ENCODE measurements at places on chromosomes 6 and 20.

DNA sequence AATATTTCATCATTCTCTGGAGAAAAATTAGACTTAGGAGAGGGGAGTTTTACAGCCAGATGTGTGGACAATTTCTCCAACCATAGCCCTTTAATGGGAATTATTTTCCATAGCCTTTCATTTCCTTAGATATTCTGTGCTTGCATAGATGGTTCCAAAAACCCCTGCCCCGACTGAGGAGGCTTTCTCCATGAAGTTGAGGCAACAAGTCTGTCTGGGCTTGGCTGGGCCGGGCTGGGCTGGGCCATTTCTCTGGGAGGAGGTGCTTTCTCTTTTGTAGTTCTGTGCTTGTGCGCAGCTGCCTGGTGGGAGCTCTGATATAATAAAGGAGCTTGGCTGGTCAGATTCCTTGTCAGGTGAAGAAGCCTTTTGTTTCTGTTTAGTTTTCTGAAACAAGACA lies 71.4 kb downstream of the SOBP start:
- DNase-seq, result no peak

GRCh38 chr20:2006452-2007361 lies 12.8 kb upstream of the PDYN start:
- DNase-seq, result peak; percentile 50

DNA sequence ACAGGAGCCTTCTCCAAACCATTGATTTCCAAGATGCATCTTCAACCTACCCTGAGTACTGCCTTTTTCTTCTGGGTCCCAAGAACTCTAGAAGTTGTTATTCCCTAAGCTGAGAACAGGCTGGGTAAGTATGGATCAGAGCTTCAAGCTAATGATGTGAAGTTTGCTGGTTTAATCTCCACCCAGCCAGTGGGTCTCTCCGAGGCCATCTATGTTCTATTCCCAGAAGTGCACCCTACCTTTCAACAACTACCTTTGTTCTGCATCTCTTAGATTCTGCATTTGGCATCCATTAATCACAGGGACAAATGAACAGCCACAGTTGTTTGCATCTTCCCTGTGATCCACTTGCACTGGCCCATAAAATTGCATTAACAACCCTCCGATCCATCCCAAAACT lies 246.2 kb downstream of the HIVEP2 start:
- DNase-seq, result no peak

GRCh38 chr20:62274332-62274950 lies 28.4 kb upstream of the ADRM1 start:
- DNase-seq, result no peak

DNA sequence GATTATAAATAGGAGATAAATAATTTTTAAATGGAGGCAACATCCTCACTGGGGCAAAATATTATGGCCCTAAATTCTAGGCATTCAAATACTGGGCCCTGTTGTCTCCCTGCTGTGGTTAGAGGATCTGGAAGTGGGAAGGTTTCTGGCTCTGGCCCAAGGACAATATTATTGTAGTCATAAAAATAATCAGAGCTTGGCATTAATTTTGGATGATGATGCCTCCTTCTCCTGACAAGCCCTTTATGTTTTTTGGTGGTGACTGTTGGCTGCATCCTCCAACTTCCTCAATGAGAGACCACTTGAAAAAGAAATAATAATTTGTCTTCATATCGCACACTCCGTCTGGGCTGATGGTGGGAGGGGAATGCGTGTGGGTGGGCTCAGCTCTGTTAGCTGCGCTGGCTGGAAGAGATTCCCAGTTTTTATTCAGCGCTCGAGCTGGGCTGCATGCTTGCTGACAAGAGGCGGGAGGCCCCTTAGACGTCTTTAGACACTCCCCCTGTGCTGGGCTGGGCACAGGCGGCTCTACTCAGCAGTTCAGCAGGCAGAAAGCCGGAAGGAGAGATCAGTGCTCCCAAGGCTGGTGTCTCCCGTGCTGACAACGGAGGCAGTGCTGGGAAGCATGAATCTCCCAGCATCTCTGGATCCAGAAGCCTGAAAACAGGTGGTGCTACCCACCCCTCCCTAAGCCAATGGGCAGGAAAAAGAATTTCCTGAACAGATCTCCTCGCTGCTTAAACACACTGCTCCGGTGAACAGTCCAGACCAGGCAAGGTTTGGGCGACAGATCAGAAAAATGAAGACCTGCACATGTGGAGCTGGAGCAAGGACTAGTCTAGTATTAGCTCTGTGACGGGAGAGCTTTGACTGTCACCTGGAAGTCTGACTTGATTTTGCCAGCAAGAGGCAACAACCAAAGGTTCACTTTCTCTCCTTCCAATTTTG lies 97.7 kb downstream of the SYCP2 start:
- no peak for DNase-seq

- DNase-seq, result no peak
Observed at GRCh38 chr6:145045582-145045981, 689.7 kb downstream of the EPM2A start.

GRCh38 chr20:55456316-55456940 lies 548.9 kb downstream of the CBLN4 start:
- no peak for DNase-seq

DNA sequence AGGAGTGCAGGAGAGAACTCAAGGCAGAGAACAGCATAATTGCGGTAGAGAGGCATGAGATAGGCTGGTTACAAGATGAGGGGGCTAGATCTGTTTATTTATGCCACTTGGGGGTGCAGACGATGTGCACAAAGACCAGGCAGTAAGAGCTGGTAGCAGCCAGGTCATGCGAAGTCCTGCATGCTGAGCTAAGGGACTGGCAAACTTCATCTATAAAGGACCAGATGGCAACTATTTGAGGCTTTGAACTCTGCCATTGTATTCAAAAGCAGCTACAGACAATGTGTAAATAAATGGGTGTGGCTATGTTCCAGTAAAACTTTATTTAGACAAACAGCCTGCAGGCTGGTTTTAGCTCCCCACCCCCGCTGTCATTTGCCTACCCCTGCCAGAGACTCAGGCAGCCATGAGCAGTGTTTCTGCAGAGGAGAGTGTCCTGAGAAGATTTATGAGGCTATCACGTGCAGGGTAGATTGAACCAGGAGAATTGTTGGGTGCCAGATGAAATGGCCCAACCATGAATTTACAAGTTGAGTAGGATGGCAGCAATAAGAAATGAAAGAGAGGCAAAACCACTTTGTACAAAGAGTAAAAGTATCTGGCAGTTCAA lies 253.4 kb upstream of the MOCS1 start:
- no peak for DNase-seq

- no peak for DNase-seq
Observed at GRCh38 chr6:170281331-170282292, 9.3 kb downstream of the DLL1 start.

- DNase-seq, result no peak
Observed at GRCh38 chr20:22430746-22431168, 153.6 kb downstream of the FOXA2 start.

- DNase-seq, result no peak
Observed at GRCh38 chr6:53986165-53986720, 125.0 kb upstream of the MLIP start.

GRCh38 chr6:105618247-105618646 lies 215.4 kb upstream of the PREP start:
- DNase-seq, result no peak

GRCh38 chr6:83073615-83074014 lies 6.1 kb downstream of the DOP1A start:
- DNase-seq, result no peak

- DNase-seq, result no peak
Observed at GRCh38 chr20:16158976-16159286, 414.3 kb downstream of the KIF16B start.

- no peak for DNase-seq
Observed at GRCh38 chr6:52937908-52938307, 28.4 kb upstream of the GSTA3 start.

- DNase-seq, result no peak
Observed at GRCh38 chr6:72733045-72733444, 111.2 kb downstream of the KCNQ5 start.

DNA sequence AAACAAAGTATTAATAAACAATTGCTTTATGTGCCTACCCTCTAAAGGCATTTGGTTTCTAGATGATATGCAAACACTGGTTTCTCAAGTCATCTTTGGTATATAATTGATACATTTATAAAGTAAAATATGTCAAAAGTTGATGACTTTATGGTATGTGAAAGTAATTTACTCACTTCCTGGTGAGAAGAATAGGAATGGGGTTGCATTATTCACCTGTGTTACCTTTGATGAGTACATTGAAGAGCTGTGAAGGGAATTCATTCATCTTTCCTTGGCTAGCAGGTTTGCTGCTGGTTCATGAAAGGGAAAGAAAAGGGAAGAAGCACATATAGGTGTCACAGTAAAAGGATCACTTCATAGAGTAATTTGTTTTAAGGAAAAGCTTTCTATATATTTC lies 20.4 kb downstream of the RNF217 start:
- DNase-seq, result no peak

DNA sequence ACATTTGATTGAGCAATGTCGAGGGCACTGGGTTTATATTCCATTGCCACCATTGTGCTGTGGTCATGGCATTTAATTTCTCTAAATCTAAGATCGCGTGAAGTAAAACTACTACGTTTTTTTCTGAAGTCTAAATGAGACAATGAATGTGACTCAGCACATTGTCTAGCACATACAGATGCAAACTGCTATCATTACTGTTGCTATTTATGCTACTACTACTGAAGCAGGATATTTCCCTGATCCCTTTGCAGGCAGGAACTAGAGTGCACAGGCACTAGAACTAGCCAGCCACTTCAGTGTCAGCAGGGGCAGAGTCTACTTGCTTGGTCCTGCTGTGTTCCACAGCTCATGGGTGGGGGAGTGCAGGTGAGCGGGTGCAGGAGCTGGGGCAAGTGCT lies 449.7 kb downstream of the CDKAL1 start:
- no peak for DNase-seq

- no peak for DNase-seq
Observed at GRCh38 chr6:137357263-137357947, 136.8 kb downstream of the OLIG3 start.

- no peak for DNase-seq
Observed at GRCh38 chr6:123456836-123457235, 179.9 kb downstream of the TRDN start.

DNA sequence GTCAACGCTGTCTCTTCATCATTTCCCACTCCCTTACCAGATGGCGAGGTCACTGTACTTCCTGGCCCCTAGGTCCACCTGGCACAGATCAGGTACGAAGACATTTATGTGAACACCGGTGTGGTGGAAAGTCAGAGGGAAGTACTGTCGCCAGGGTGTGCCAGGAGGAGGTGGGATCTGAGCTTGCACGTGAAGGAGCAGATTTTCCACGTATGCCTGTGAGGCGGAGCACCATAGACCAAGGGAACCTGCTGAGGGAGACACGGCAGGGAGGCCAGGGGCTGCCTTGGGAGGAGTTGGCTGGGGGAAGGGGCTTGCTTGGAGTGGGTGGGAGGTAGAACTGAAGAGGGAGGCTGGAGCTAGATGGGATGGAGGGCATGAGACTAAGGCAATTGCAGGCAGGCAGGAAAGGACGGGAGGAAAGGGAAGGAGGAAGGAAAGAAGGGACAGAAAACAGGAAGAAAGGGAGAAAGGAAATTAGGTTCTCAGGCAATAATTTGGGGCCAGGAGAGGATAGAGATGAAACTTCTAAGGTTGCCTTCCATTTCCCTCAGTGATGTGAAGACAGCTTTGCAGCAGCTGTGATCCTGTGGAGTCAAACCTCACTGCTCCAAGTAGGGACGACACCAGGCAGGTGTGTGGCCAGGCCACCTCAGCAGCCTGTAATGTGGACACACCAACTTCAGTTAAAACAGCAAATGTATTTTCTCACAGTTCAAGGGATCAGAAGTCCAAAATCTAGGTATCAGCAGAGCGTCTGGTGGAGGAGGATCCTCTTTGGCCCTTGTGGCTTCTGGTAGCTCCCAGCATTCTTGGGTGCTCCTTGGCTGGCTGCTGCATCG lies 46.8 kb downstream of the CHMP4B start:
- no peak for DNase-seq

GRCh38 chr6:33786736-33787135 lies 2.2 kb downstream of the LEMD2 start:
- no peak for DNase-seq

GRCh38 chr20:48835390-48835789 lies 7.6 kb upstream of the PREX1 start:
- DNase-seq, result no peak

GRCh38 chr6:35739645-35740524 lies 3.1 kb downstream of the ARMC12 start:
- no peak for DNase-seq

DNA sequence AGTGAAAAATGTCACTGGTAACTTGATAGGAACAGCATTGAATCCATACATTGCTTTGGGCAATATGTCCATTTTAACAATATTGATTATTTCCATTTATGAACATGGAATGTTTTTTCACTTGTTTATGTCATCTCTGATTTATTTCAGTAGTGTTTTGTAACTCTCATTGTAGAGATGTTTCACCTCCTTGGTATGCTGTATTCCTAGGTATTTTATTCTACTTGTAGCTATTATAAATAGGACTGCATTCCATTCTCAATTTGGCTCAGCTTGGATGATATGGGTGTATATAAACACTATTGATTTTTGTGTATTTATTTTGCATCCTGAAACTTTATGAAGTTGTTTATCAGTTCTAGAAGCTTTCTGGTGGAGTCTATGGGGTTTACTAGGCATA lies 730.3 kb downstream of the DOK5 start:
- DNase-seq, result no peak

- no peak for DNase-seq
Observed at GRCh38 chr6:135935941-135936601, 84.6 kb downstream of the PDE7B start.

- DNase-seq, result no peak
Observed at GRCh38 chr6:2797564-2798031, 32.4 kb downstream of the WRNIP1 start.

- DNase-seq, result no peak
Observed at GRCh38 chr6:3317741-3318211, 59.0 kb downstream of the PSMG4 start.

DNA sequence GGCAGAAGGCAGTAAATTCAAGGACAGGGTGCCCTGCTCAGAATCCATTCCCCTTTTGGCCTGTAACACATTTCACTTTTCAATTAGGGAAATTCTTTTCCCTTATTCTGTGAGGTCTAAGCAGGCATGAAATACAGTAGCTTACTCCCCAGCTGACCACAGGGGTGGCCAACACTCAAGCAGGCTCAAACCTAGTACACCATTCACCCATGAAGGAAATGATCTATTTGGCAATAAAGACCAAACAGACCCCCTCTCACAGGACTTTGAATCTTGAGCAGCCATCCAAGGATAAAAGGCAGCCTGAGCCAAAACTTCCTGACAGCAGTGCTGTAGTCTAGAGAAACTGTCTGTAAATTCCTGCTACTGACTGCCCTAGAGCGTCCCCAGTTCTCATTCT lies 17.7 kb downstream of the PDSS2 start:
- DNase-seq, result no peak

DNA sequence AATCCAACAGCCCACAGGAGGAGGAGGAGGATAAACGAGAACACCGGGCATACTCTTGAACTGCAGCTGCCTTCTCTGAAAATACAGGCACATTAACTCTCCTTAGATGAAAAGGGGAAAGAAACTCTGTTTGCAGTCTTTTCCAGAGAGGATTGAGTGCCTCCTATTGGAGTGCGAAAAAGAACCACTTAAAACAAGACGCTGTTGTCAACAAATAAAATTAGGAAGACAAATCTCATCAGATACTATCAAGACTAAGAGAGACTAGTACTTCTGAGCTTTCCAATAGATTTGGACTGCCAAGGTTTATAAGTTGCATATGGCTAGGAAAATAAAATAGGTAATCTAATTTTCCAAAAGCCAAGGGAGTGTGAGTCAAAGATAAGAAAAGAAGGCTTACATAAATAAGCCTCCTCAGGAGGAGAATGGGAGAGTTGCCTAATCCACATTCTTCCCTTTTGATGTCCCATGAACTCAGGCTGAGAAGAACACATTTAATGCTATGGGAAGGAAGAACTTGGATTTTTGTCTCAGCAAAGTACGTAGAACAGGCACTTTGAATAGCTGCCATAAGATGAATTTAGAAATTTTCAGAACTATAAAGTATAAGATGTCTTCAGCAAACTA lies 154.7 kb downstream of the ARHGAP18 start:
- DNase-seq, result no peak

Data from type B pancreatic cell (in vitro differentiated cells).